ENCODE measurements at places on chromosomes 4 and X.

- no peak for DNase-seq
Observed at GRCh38 chr4:189124149-189124758, 816.4 kb upstream of the FRG1 start.

GRCh38 chrX:106959901-106960300 lies 39.7 kb downstream of the CLDN2 start:
- no peak for DNase-seq

- no peak for DNase-seq
Observed at GRCh38 chr4:137467537-137467936, 64.8 kb downstream of the PCDH18 start.

- DNase-seq = no peak
Observed at GRCh38 chrX:107675823-107676555, 47.7 kb downstream of the PRPS1 start.

GRCh38 chr4:2911868-2912267 lies 51.3 kb downstream of the NOP14 start:
- DNase-seq = no peak

GRCh38 chrX:77433001-77433400 lies 14.2 kb upstream of the FGF16 start:
- no peak for DNase-seq

- no peak for DNase-seq
Observed at GRCh38 chr4:26051240-26051639, 137.2 kb downstream of the SMIM20 start.

All from DMS79 treated with DMSO at 0.1 percent for 48 hours (cell line).